Skeletal muscle cell (primary cell): ENCODE measurements at places on chromosomes 12 and 14.

GRCh38 chr12:93780101-93780641 is 103.0 kb downstream of the CRADD start:
- DNase-seq, result no peak

- no peak for DNase-seq
Observed at GRCh38 chr14:99038431-99038820, 233.6 kb downstream of the BCL11B start.

- DNase-seq, result peak; percentile 34
Observed at GRCh38 chr12:10967409-10967808, 19.3 kb downstream of the TAS2R50 start.

- DNase-seq, result no peak
Observed at GRCh38 chr14:80446356-80446755, 235.1 kb upstream of the DIO2 start.

DNA sequence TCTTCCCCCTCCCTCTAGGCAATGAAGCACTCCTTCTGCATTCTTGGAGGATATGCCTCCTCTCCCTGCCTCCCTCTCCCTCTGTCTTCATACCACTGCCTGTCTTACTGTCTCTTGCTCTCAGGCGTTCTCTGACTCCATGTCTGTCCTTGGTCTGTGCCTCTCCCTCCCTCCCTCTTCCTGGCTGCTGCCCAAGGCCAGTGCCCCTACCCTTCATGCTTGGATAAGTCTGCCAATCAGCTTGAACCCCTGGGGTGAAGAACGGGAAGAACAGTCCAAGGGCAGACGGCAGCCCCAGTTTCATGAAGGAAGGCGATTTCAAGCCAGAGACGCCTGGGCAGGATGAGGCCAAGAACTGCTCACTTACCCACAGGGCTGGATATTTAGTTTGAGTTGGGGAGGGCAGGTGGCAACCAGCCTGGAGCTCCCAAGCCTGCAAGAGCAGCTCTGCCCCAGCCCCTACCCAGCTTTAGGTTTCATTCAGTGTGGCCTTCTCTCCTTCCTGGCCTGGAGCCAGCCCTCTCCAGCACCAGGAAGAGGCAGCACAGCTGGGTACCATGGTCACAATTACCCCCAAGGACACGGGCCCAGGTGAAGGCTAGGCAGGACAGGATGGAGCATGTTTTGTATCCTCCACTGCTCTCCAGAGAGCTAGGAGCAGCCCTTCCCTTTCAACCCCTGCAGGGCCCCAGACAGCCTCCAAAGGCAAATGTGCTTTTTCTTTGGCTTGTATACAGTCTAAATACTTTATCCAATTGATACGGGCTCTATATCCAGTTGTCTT is 35.8 kb upstream of the LTBP2 start:
- no peak for DNase-seq

DNA sequence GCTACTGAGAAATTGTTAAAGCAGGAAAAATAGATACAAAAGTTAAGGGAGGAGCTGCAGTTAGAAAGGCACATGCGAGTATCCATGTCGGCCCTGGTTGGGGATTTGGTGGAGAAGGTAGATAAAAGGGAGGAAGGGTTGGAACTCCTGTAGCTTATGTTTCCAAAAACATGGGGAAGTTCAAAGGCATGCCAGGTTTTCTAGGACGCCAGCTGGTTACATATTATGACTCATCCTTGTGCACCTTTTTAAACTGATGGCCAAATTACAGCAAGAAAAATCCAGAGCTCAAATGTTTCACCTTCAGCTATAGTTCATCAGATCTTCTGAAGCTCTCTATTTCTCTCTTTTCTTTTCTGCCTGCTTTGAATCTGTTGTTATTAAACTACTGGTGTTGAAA is 13.2 kb upstream of the MAP4K5 start:
- no peak for DNase-seq

- no peak for DNase-seq
Observed at GRCh38 chr12:25357595-25357994, 106.9 kb upstream of the KRAS start.

- DNase-seq, result no peak
Observed at GRCh38 chr12:51905471-51906429, 1.6 kb upstream of the ACVRL1 start.
